ENCODE measurements at places on chromosomes 5 and 9. TPM values are rescaled to one million over a fixed set of nuclear protein-coding genes. Genes with fewer than 3 reads are reported as not detected.

PRRX2 gene
- 0.14 TPM for total RNA-seq

SOX30 gene
- total RNA-seq, result 0.16 TPM

DNA sequence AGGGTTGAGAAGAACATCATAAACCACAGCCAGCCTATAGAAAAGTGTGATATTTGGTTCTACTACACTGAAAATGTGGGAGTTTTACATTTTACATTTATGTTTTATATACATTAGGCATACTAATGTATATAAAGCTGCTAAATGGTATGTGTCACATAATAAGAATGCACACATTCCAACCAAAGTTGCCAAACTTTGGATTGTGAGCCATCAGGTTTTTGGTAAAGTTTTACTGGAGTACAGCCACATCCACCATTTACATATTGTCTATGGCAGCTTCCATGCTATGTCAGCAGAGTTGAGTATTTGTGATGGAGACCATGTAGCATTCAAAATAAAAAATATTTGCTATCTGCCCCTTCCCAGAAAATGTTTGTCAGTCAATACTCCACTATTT lies 23.1 kb upstream of the TARS1 start:
- no peak for ATAC-seq

- no peak for ATAC-seq
Measured at GRCh38 chr9:134984372-134985265, 66.9 kb upstream of the FCN1 start.

DNA sequence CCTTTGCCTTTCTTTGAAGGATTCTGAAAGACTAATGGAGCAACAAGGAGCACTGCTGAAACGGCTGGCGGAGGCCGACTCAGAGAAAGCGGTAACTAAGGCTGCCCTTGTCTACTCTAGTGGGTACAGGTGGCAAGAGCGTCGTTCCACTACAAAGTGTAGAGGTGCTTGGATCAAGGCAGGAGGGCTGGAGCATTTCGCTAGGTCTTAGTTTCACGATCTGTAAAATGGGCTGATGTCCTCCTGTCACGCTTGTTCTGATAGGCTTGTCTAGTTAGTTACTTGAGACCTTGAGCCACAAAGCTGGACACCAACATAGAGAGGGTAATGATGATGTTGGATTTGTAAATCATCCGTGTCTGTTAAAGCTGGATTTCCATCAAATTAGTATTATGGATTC lies 23.0 kb upstream of the GLE1 start:
- ATAC-seq, result no peak

- no peak for ATAC-seq
Measured at GRCh38 chr5:177232761-177233160, 70.8 kb downstream of the RAB24 start.

DNA sequence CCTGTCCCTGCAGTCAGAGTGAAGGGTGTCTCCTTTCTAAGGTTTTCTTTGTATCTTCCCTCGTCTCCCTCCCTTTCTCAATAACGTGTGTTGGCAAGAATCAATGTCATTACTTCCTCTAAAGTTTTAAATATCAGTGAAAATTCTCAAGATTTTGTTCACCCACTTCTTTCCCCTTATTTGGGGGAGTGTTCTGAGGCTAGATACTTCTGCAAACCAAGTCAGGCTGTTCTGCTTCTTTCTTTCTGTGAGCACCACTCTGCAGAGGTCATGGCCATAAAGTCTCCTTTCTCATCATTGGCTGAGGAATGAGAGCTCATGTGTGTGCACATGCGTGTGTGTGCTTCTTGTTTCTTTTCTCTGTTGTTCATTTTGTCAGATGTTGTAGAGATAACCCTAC lies 26.6 kb upstream of the SPATA31C2 start:
- ATAC-seq, result no peak

DNA sequence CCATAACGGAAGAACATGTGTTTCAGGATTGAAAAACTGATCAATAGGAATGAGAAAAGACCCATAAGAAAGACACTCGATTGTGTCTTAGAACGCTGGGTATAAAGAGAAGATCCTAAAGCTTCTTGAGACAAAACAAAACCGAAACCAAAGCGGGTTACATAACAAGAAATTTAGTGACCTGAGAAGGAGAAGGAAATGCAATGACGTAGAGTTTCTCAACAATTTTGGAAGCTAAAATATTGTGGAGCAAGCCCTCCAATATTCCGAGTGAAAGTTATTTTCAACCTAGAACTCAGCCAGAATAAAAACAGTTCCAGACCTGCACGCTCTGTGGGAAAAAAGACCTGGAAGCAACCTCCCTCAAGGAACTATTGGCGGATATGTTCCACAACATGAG lies 81.9 kb upstream of the FREM1 start:
- no peak for ATAC-seq

DNA sequence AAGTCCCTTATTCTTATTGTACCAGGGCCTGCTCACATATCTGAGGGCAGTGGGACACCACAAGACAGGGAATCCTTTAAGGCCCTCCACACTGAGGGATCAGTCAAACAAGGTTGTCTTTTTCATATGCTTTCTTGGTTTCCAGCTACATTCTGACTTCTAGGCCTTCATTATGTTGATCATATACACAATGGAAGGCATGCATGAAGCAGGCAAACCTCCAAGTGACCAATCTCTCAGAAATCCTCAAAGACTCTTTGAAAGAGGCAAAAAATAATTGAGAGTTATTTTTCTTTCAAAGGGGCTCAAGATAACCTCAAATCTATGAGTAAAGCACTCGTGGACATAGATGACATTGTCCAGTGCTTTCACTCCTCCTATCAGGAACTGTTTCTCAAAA lies 1195.9 kb upstream of the ACO1 start:
- no peak for ATAC-seq

- ATAC-seq, result no peak
Measured at GRCh38 chr5:164265566-164265965, 760.1 kb downstream of the MAT2B start.

GRCh38 chr9:90801241-90801972 lies at the start of gene SYK:
TSS of gene SYK (plus strand) at chr9:90801819. CDS start at chr9:90843899, 42,080 bp downstream.
- ATAC-seq, result peak; percentile 58

DNA sequence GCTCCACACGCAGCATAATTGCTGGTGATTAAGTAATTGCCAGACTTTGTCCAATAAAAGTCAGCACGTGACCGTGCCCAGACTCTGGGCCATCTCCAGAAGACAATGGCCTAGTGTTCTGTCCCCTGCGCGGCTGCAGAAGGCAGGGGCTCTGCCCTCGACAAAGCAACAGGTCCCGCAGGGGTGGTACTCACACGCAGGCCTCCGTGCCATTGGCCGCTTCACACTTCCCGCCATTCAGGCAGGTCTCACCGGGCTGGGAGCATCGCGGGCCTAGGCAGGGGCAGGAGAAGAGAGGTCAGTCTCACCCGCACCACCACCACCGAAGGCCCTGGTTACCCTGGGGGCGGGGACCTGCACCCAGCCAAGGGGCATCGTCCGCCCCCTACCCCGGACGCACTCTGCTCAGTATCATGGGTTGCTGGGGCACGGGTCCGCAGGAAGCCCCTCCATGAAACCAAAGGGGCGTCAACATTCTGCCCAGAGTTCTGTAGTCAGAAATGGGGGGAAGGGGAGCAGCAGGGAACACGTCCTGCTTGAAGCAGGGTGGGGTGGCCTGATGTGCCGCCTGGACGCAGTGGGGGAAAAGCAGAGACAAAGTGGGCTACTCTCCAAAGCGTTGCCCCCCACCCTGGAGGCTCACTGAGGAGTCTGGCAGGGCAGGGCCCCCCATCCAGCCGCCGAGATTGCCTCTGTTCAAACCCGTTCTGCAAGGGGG lies 1.9 kb downstream of the NOTCH1 start:
- peak; percentile 40 for ATAC-seq

DNA sequence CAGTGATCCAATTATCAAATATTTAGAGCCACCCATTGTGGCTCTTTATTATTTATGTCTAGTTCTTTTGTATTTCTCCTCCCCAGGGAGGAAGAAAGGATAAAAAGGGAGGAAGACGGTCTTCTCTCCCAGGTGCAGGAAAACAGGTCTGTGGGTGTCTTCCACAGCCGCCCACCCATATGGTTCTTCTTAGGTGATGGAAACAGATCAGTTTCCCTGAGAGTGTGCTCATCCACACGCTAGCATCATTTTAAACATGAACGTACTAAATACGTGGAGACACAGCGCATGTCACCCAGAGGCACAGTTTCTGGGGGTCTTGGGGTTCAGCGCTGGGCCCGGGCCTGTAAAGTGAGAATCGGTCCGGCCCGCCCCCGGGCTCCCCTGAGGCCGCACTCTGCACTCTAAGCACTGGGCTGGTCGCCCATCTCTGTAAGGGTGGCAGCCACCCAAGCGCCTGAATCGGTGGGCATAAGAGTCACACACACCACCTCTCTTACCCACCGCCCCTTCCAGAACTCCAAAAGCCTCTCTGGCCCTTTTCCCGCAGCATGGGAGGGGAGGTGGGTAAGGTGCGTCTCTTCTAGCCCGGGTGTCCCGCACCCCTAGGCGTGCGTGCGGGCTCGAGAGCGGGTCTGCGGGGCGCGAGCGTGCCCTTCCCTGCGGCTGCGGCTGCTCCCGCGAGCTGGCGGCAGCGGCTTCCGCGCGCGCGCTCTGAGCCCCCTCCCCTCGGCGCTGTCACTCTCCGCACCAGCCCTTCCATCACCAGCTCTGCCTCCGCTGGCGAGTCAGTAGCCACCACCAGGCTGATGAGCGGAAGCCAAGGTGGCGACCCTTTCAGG lies 1.3 kb downstream of the PTCH1 start:
- peak; percentile 67 for ATAC-seq

DNA sequence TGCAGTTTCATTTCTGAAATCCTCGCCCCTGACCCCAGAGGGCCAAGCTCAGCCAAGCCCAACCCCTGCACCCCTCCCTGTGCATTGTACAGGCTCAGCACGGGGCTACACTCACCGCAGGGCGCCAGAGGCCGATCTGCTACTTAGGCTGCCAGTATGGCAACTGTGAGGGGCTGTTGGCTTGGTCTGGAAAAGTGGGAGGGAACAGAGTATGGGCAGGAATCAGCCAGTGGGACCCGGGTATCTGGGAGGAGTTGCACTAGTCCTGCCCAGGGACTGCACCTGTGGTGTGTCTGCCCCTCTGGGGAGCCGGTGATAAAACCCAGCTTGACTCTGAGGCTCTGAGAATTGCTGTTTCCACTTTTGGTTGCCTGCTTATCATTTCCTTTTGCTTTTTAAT lies 167.4 kb upstream of the KIF2A start:
- no peak for ATAC-seq

Data from motor neuron (in vitro differentiated cells).